ENCODE measurements at places on chromosomes 16 and 17.
A peak's percentile ranks its signal among the peaks of the same experiment; 100 is the strongest.

DNA sequence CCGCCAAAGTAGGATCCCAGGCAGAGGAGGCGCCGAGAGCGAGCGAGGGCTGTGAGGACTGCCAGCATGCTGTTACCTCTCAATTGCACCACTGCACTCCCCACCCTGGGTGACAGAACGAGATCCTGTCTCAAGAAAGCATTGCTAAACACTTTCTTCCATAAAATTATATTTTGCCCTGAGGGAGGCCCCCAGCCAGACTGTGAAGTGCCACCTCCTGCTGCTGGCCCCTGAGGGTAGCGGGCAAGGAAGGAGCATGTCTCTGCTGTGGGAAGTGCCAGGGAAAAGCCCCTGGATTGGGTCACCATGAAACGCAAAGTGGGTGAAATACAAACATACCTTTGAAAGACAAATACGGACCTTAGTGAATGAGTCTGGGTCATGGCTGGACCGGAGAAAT, 78.0 kb upstream of the AMZ2 start:
- DNase-seq: no peak

DNA sequence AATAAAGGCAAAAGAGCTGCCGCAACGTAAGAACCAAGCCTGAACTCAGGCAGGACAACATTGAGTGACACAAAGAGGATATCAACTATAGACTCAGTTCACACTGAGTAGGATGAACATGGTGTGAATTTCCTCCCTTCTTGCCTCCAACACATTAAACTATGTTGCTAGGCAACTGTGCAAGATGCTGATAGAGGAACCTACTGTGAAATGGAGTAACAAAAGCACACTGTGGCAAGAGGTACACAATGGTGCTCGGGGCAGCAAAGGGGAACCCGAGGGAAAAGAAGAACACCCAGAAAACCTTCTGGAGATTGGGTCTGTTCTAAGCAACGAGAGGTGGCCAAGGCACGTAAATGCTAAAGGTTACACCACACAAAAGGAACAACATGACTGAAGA, 34.1 kb downstream of the GRB2 start:
- DNase-seq: no peak

DNA sequence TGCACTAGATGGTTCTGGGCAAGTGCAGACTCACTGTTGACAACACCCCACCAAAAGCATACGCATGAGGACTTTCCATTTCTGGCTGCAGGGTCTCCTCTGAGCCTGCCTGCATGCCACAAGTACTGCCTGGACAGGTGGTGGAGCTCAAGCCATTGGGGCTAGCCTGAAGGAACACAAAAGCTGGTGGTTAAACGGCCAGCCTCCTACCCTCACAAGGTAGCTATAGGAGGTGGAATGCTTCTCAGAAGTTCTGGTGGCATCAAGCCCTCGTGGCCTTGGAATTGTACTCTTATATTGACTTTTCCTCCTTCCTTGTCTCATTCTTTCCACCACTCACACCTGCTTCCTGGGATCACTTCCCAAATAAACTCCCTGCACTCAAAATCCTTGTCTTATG, 56.6 kb upstream of the BCAR1 start:
- DNase-seq: no peak

- DNase-seq: peak; percentile 36
Observed at GRCh38 chr16:49921791-49922456, 66.0 kb upstream of the ZNF423 start.

GRCh38 chr17:79093270-79093669, 18.6 kb downstream of the ENGASE start:
- DNase-seq: no peak

GRCh38 chr16:54093281-54093680, 193.3 kb downstream of the IRX3 start:
- DNase-seq: no peak

DNA sequence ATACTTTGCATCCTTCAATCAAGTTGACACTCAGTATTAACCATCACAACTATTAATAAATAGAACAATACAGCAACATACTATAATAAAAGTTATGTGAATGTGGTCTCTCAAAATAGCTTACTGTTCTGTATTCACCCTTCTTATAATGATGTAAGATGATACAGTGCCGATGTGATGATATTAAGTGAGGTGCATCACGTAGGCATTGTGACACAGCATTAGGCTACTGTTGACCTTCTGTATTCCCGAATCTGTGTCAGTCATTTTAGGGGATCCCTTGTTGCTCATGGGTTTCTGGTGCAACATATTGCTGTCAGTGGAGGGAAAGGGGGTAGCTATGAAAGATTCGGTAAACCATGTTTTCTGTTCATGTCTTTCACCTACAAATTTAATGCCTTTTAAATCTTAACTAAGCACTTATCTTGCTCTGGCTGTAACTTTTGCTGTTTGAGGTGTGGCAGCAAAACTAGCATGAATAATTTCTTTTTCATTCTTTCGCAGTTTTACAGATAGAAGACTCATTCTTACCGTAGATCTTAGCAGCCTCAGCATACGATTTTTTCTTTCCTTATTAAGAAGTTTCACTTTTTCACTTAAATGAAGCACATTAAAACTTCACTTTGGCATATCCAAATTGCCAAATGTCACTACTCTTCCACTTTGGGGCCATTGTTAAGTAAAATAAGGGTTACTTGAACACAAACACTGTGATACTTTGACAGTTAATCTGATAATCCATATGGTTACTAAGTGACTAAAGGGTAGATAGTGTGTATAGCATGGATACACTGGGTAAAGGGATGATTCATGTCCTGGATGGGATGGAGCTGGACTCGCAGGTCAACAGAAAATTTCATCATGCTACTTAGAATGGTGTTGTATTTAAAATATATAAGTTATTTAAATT, 29.6 kb downstream of the NFAT5 start:
- DNase-seq: no peak

GRCh38 chr16:27234603-27235002, 31.3 kb downstream of the KDM8 start:
- no peak for DNase-seq

DNA sequence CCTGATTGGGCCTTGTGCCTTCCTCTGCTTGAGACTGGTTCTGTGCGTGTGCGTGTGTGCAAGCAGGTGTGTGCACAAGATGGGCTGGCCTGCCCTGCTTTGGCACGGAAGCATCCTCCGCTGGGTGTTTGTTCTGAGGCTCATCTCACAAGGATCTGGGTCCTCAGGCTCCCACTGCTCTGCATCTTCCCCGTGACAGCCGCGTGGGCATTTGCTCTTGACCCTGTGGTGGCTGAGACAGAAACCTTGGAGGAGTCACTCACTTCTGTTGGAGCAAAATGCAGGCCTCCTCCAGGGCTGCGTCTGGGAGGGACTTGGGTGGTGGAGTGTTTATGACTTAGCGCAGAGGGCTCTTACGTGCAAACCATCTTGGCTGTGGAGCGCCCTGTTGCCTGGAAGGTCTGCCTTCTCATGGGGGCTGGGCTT, 119.2 kb downstream of the RPTOR start:
- peak; percentile 40 for DNase-seq

DNA sequence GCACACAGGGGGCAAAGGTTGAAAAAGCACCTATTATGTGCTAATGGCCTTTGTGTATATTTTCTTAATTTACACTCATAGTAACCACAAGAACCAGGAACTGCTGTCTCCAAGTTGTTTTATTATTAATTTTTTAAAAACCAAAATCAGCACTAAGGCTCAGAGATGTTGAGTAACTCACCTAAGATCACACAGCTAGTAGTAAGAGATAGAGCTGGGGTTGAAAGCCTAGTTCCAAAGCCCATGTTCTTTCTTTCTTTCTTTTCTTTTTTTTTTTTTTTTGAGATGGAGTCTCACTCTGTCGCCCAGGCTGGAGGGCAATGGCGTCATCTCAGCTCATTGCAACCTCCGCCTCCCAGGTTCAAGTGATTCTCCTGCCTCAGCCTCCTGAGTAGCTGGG, 75.3 kb downstream of the SDK2 start:
- DNase-seq: no peak

- DNase-seq: no peak
Observed at GRCh38 chr17:10803830-10804475, at the start of gene TMEM238L. TMEM238L (minus strand) TSS chr17:10804099; CDS start chr17:10803963, 136 bp downstream.

DNA sequence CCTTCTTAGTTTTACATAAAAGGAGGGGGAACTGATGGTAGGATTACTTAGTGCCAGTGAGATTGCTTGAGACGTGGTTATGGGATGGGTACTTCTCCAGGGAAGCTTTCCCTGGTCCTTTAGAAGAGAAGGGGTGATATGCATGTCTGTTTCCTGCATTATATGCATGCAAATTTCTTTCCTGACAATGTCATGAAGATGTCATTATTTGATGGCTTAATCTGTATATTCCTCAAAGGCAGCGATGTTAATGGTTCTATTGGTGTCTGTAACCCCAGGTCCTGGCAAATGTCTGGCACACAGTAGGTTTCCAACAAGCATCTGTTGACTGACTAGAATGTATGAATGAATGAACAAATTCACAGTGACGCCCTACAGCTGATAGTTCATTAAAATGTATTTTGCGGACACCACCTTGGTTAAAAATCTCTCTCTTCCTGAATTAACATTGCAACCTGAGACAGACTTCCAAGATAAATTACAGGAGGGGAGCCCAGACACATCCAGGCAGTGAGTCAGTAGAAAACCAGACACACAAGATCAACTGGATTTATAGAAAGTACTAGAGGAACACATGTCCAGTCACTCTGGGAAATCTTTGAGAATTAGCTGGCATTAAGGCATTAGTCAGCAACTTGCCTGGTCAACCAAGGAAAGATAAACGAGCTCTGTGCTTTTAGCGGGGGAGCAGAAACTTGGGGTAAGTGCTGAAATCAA, 293.4 kb downstream of the XYLT1 start:
- no peak for DNase-seq

GRCh38 chr17:72426321-72426720, 305.5 kb downstream of the SOX9 start:
- DNase-seq: no peak

DNA sequence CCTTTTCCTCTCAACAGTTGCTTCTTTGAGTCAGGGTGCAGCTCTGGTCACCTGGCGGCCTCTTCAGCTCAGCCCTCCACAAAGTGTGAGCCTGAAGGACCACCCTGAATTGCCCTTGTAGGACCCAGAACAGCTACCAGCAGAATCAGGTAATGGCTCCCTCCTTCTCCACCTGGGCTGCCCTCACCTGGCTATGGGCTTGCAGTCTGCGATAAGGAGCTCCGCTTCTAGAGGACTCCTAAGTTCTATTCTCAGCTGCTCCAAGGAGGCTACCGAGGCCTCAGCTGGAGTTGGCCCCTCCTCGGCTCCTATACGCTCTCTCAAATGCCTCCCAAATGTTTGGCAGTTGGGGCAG, 13.4 kb downstream of the SMIM5 start:
- no peak for DNase-seq

- DNase-seq: no peak
Observed at GRCh38 chr17:57354673-57355072, 98.3 kb downstream of the MSI2 start.

DNA sequence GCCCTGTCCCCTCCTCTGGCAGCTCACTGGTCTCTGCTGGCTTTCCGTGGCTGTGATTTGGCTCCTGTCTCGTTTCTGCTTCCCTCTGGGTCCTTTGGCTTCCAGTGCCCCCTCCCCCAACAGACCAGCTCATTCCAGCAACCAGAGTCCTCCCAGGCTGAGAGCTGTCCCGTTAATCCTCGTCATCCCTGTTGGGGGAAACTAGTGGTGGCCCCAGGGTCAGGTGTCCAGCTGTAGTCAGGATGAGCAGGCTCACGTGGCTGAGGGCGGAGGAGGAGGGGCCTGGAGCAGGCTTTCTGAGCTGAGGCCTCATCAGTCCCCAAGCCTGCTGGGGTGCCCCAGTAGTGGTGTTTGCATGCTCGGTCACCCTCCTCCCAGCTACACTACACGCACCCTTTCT, 10.7 kb upstream of the CBX4 start:
- no peak for DNase-seq

GRCh38 chr16:4699046-4699556, 5.7 kb downstream of the NUDT16L1 start:
- no peak for DNase-seq

DNA sequence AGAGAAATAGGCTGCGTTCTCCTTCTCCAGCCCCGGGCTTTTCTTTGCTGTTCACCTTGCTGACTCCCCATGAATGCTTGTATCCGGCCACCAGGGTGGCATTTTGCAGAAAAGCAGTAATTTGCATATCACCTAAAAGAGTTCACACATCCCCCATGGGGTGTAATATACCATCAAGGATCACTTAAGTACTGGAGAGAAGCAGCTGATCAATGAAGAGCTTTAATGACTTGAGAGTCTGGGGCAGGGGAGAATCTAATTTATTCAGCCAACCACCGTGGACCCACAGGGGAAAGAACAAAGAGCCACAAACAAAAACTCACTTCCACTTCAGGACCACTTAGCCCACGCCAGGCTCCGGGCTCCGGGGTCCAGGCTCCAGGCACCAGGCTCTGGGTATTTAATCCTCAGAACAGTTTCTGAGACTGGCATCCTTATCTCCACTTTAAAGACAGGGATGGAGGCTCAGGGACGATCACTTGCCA, 33.9 kb upstream of the SEC14L1 start:
- no peak for DNase-seq

DNA sequence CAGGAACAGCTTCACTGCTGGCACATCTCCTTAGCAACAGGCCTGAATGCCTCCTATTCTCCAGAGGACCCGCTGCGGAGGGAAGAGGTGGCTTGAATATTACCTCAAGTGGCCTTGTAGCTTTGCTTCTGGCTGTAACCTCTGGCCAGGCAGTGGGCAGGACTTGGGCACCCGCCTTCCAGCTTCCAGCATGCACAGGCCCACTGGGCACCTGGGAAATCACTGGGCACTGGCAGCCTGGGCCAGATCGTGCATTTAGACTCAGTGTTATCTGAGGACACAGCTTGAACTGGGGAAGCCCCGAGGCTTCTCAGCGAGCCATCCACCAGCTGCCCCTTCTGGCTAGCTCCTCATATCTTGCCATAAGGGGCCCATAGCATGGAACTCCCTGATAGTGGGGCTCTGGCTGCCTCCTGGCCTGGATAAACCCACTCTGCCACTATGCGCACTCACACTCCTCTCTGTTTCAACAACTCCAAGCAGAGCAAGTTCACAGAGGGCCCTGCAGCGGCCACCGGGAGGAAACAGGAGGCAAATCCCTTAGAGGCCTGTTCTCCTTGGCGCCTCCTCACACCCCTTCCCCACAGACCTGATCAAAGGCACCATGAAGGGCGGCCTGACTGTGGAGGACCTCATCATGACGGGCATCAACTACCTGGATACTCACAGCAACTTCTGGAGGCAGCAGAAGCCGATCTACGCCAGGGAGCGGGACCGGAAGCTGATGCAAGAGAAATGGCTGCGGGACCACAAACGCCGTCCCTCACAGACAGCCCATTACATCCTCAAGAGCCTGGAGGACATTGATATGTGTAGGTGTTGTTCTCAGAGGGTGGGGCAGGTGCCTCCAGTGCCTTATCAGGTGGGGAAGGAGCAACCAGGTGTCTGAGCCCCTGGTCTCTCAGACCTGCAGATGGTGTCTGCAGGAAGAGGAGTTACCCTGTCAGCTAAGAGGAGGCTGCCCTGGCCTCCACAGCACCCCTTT, 7.8 kb downstream of the ODAD4 start:
- DNase-seq: no peak

- DNase-seq: no peak
Observed at GRCh38 chr16:74500907-74501306, 79.6 kb upstream of the CLEC18B start.

GRCh38 chr17:44389723-44390202, 314 bp upstream of the ITGA2B start:
- DNase-seq: no peak
